ENCODE measurements at places on chromosomes 12 and 14.

- DNase-seq: no peak
Observed at GRCh38 chr14:77151918-77152588, 10.5 kb upstream of the ZDHHC22 start.

- DNase-seq: no peak
Observed at GRCh38 chr14:35406506-35407305, 2.2 kb upstream of the NFKBIA start.

DNA sequence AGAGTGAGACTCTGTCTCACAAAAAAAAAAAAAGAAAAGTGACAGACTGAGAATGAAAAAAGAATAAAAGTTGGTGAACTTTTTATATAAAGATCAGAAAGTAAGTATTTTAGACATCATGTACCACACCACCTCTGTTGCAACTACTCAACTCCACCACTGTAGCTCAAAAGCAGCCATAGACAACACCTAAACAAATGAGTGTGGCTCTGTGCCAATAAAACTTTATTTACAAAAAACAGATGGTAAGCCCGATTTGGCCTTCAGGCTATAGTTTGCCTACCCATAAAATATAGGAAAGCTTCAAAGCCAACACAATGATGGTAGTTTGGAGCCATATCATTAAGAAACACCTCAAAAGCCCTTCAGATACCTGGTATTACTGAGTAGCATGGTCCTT is 154.5 kb upstream of the FOXN3 start:
- no peak for DNase-seq

GRCh38 chr14:33510991-33511390 is 439.9 kb downstream of the EGLN3 start:
- DNase-seq: no peak

DNA sequence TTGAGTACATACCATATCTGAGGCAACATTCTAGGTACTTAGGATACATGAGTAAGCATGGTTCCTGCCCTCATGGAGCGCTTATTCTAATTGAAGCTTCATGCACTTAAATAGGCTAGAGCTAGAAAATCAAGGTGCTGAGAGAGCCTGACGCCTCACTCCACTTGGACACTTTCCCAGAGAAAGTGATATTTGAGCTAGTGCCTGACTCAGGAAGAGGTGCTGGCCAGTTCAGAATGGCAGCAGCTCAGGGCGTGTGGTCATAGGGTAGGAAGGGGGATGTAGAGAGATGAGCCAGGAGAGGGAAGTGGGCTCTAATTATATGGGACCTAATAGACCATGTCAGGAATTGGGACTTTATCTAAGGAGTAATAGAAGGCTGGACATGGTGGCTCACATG is 33.3 kb downstream of the TULP3 start:
- no peak for DNase-seq

- no peak for DNase-seq
Observed at GRCh38 chr14:33738491-33738890, 212.4 kb downstream of the EGLN3 start.

DNA sequence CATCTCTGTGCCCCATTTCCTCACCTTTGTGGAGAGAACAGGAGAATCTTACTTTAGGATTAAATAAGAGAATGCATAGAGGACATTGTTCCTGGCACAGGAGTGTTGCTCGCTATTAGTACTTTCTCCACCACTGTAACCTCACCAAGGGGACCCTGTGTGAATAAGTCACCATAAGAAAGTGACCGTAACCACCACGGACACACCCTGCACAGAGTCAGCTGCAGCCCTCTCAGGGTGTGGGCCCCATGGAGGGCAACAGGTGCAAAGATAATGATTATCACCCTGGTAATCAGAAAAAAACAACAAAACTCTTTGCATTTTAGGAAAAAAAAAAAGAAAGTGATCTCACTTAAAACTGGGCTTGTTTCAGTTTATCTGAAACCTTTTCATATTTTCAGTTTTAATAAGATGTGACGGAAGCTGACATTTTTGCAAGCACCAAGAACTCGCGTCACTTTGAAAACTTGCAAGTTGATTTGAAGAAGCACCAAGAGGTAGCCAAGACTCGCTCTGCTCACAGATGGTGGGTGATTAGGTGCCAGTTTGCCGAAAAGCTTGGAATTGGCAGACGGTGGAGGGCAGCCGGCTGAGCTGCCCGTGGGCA is 87.0 kb upstream of the VRK1 start:
- no peak for DNase-seq

DNA sequence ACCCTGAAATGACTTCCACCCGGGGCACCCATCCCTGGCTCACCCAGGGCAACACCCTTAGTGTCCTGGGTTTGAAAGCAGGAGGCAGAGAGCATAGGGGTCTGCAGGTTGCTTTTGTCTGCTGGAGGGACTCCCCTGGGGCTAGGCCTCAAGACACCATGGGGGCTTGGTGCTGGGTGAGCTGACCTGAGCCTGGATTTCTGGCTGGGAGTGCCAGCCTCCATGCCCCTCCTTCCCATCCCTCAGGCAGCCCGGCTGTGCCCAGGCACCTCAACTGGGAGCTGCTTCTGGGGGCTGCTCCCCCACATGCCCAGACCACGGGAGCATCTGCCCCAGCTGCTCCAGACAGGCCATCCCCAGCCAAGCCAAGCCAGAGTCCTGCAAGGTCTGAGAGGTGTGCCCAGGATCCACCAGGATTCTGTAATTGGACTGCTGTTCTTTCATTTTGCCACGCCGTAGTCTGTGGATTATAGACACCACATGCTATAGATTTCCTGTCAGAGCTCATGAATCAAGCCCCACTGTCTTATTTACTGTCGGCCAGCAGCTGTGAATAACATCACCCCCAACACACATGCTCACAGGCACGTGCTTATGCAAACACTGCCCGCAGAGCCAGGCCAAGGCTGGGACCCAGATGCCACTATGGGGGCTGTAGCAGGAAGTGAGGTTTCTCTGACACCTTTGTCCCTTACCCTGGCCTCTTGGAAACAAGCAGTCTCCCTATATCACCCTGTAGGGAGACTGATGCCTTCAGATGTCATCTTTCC is 29.4 kb upstream of the ESRRB start:
- DNase-seq: no peak

- no peak for DNase-seq
Observed at GRCh38 chr12:128026696-128027574, 240.0 kb upstream of the TMEM132C start.
